Activated naive CD8-positive, alpha-beta T cell treated with anti-CD3 and anti-CD28 coated beads, Interleukin-2, amount 50 U/mL, for 16 hours (primary cell): ENCODE measurements at places on chromosomes 16 and 17.

DNA sequence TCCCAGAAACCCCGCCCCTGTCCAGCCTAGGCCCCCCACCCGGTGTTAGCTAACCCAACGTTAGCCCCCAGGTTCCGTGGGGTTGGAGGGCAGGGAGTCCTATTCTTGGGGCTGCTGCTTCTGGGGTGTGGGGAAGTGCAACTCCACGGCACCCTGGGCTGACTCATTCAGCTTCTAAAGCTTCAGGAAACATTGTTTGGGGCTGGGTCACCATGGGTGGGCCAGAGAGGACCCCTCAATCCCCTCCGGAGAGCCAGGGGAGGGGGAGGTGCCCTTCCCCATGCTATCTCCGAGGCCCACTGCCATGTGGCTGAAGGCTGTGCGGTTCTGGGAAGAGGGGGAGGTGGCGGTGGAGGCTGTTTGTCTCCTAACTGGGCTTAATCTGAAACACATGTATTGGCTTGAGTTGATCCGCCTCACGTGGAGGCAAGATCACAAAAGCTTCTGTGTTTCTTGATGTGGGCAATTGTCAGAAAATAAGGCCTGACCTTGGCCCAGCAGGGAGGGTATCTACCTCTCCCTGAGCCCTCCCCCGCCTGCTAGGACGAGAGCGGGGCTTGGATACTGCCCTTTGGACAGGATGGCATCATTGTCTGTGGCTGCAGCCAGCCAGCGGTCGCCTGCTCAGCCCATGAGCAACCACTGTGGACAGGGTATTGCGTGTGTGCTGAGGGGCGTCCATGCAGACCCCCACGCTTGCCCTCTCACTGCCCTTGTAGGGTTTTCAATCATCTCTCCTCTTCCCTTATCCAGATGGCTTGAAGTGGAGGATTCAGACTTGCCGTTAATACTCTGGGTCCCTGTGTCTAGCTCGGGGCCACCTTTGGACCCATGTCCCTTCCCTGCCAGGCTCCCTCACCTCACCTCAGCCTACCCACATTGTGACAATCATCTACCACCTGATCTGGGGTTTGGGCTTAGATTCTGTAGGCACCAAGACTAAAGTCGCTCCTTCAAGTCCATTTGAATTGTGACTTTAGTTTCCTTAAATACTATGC is 1.3 kb downstream of the SERPINF1 start:
- DNase-seq: no peak

DNA sequence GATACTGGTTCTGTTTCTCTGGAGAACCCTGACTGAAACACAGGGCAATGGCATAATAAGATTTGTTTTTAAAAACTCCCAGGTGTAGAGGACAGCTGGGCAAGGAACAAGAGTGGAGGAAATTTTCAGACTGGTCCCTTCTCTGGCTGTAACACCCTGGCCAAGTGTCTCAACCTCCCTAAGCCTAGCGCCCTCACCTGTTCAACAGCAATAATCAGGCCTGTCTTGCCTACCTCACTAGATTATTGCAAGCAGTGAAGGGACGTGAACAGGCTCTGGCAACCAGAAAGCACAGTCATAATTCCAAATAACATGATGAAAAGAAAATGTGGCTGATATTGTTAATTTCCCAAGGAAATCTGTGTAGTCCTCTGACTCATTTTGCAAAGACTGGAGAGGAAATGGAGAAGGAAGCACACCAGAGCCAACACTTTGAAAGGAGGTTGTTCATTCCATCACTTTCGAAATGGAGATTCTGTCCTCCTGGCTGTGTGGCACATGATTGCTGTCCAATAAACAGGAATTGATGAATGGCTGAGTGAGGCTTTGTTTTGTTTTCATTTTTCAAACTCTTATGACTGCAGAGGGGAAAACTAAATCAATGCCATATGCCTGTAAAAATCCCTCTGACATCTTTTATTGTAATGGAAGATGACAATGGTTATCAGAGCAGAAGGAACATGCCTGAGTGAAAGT is 87.5 kb upstream of the HLF start:
- no peak for DNase-seq

- no peak for DNase-seq
Observed at GRCh38 chr17:36768394-36768793, 167.0 kb downstream of the MRM1 start.

DNA sequence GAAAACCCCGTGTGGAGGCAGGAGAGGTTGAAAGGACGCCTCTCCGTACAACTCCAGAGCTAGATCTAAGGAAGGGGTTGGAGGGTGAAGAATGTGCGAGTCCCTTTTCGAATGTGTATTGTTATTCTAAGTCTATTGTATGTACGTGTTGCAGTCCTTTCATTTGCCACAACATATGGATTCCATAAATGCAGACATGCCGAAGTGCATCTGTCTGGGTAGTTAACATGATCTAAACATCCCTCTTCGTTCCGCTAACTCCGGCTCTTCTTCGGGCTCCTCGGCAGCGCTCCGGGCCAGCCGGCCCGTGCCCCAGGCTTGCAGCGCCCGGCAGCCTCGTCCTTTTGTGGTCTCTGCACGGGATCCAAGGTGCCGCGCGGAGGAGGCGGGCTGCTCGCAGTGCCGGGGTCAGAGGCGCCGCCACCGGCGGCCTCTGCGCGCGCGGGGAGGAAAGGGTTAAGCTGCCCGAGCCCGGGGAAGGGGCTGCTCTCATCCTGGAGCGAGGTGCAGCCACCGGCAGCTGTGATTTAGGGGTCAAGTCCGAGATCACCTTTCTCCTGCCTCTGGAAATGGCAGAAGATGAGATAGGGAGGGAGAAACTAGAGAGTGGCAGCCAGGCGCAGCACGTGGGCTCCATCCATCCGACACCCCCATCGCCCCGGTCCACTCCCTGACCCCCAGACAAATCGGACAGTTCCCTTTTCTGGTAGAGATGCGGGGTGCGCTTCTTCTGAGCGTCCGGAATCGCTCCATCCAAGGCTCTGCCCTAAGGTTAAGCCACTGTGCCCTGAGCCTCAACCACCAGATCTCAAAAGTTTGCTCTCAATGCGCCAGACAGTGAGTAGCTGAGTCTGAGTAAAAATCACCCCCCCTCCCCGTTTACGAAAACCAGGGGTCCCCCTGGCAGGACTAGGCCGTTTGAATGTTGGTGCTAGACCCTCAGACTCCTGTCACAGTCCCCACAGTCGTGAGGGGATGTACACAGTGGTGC is 15.1 kb upstream of the ZFHX3 start:
- no peak for DNase-seq

DNA sequence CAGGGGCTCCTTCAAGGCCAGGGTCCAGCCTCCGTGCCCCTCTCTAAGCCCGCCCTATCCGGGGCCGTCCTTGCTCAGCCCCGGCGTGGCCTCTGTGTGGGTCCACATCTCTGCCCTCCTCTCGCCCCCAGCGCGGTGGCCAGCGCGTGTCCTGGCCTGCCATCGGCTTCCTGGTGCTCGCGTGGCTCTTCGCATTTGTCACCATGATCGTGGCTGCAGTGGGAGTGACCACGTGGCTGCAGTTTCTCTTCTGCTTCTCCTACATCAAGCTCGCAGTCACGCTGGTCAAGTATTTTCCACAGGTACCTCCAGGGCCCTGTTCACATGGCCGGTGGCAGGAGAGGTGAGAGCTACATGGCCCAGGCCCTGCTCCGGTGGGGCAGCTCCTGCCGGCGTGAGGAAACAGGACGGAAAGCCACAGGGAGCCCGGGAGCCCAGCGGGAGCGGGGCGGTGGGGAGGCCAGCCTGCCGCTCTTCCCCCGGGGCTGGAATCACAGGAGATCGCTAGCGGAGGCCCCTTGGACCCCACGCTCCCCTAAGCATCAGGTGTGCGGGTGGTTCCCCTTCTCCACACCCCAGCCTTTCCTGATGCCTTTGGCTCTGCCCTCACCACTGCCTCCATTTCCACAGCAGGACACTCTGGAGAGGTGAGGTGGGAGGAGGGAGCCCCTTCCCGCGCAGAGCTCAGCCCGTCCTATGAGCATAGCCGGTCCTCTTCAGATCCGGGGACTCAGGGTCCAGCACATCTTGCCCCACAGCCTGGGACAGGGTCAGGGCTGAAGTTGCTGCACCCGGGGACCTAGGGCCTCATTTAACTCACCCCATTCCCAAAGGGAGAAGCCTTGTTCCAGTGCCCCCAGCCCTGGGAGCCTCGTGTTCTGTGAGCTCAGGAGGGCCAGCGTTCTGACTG is 10.2 kb downstream of the TAX1BP3 start:
- DNase-seq: no peak

DNA sequence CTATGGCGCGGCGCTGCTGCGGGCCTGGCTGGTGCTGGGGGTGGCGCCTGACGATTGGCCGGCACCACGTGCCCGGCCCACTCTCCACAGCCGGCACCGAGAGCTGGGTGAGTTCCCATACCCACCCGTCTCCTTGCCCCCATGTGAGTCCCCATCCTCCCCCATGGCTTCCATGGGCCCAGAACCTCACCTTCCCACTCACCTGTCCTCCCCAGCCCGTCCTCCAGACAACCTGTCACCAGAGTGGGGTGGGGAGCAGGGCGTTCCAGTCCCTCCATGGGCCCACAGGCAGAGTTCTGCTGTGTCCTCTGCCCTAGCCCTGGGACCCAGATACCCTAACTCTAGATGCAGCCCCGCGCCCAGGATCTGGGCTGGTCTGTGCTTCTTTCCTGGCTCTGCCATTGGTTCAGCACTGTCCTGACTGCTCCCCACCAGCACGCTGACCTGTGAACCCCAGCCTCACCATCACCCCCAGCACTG is 5.5 kb downstream of the ARMC5 start:
- DNase-seq: no peak

- DNase-seq: no peak
Observed at GRCh38 chr16:62033065-62033464, 3.2 kb downstream of the CDH8 start.

DNA sequence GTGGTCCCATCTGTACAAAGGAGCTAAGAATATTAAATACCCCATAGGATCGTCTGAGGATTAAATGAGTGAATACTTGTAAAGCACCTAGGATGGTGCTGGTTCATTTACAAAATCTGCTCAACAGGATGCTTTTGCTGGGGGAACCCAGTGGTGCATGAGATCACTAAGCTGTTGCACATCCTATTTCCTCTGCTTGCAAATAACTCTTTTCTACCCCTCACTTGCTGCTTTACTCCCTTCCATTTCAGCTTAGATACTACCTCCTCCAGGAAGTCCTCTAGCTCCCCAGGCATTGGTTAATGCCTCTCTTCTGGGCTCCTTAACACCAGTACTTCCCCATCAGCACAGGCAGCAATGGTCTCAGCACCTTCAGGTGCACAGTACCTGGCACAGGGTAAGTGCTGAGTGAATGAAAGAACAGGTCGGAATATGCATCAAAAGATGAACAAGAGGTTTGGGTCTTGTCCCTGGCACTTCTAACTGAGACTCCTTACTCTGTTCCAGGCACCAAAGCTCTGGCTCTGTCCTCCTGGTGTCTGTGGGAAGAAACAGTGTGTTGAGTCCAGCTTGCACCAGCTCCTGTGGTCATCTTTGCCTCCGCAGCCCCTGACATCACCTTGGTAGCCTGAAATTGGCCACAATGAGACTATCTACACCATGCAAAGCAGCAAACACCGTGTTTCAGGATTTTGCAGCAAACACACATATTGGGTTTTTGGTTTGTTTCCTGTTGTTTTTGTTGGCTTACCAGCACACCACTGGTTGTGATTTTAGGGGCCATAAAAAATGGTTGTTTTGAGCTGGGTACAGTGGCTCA is 24.1 kb upstream of the IL21R start:
- DNase-seq: no peak

DNA sequence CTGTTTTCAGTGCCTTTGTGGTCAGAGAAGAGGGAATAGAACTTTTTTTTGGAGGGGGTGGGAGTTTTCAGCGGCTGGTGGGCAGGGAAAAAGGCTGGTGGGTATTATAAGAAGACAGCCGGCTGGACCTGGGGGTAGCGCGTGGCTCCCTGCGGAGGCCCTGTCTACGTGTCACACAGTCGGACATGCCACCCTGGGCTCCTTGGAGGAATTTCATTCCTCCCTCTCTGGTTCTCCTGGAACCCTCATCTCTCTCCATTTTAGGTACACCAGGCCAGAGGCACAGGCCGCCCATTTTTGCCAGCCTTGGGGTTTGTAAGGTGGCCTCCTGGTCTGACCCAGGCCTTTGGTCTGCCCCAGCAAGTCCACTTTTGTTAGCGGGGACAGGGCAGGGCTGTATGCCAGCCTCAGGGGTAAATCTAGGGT is 908 bp downstream of the FKBP10 start:
- no peak for DNase-seq

GRCh38 chr17:40486522-40487370 is 14.7 kb downstream of the TNS4 start:
- no peak for DNase-seq

DNA sequence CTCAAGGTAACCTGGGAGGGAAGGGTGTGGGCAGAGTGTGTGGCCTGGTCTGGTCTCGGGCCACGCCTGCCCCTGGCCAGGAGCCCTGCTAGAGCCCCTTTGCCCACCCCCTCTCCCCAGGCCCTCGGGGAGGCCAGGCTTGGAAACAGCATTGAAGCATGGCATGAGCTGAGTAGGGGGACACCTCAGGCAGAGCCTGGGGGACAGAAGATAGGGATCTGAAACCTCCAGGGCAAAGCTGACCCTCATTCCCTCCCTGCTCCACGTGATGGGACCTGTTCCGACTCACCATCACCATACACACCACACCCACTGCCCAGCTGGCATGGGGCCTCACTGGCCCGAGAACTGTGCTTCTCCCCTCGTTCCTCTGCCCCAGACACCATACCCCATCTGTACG is 2.5 kb downstream of the RFNG start:
- DNase-seq: no peak

DNA sequence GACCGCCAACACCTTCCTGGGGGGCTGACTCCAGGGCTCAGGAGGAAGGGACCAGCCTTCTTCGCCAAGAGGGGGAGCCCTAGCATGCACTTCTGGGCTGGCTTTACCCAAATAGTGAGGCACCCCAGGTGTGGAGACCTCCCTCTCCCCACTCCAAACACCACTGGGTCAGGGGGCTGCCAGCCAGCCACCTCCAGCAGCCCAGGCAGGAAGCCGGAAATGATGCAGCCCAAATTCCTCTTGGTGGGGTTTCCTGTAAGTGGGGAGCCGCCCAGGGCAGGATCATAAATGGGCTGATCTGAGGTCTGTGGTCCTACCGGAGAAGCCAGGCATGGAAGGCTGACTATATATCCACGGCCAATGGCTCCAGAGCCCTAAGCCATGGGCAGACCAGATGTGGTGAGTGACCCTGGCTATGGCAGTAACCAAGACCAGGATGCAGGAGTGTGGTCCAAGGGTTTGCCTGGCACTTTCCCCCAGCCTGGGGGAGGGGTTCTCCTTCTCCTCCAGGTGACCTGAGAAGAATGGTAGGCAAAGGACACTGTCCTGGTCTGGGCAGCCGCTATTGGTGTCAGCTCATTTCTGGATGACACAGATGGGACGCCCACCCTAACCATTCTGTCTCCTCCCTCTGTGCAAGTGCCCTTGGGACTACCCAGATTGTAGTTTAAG is 4.2 kb downstream of the GIT1 start:
- no peak for DNase-seq
